Stimulated activated naive B cell treated with anti-CD40 and anti-IgM and Interleukin-4, amounts not matched to agents 10 μg/mL and 1 μg/mL and 100 μg/mL, for 72 hours (primary cell): ENCODE measurements at places on chromosomes 5 and 9.

- DNase-seq, result no peak
Measured at GRCh38 chr5:113325054-113325453, 109.7 kb downstream of the TSSK1B start.

DNA sequence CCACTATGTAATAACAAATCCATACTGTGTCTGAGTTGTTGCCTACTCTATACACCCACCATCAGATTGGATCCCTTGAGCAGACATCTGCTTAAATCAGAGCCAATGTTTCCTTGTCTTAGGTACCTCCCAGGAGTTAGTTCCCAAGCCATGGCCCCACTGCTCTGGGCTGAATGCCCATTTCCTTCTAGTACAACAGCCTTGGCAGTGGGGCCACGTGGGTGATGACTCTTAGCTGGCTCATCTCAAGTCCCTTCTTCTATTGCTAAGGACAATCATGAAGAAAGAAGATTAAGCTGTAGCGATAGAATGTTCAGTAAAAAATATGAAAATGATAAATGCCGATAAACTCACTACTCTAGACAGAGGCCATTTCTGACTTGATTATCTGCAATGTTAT is 16.6 kb downstream of the PTGR1 start:
- DNase-seq, result no peak

DNA sequence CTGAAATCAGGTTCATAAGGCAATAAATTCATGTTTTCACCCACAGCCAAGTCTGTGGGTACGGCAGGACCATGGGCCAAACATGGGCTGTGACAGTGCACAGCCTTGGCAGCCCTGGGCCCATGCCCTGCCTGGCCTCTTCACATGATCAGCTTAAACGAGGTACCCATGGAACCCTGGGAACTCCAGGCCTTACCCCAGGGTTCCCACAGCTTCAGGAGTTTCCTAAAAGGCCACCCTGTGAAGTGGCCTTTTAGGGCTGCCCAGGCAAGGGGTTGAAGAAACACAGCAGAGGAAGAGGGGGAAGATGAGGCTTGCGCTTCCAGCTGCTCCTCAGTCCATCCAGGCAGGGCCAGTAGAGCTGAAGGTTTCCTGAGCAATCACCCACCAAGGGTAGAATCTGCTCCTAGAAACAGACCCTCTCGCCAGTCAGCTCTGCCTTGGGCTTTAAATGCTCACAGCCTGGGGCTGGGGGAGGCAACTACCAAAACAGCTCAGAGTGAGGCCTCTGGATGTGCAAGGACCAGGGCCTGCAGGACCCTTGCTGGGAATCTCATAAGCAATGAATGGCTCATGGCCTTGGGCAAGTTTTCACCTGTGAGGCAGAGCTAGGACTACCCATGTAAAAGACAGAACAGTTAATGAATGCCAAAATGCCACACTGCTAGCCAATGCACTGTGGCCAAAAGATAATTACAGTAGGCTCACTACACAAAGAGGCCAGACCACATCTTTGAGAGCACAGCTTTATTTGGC is 79.3 kb upstream of the LRRTM2 start:
- no peak for DNase-seq

GRCh38 chr5:169339869-169340268 is 38.9 kb upstream of the SLIT3 start:
- no peak for DNase-seq

DNA sequence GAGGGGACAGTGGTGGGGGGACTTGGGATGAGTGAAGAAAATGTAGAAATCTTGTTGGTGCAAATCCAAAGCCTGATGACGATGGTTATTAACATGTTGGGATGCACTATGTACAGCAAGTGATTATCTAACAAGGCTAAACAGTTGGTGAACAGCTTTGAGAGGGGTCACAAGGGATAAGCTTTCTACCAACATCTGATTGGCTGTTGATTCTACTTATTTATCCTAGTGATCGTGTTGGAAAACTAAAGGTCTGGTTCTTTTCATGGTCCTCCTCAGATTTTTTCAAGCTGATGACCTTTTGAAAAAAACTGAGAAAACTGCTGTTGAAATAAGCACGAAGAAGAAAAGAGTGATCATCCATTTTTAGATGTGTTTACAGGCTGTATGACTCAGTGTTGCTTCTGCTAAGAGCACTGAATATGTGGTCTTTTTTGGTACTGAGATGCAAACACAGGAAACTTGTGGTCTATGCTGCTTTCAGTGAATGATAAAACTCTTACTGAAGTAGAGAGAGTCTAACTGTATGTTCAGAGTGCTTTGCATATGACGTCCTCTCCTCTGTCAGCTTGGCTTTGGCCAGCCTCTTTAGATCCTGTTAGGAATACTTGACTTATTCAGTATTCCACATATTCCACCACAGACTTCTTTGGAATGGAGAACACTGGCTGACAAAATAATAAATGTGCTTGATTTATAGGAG is 174.8 kb downstream of the SLF1 start:
- peak; percentile 12 for DNase-seq

GRCh38 chr5:140658870-140659269 is 5.8 kb upstream of the WDR55 start:
- DNase-seq, result no peak

GRCh38 chr5:177472460-177473442 is 683 bp downstream of the DBN1 start:
- DNase-seq, result no peak
